ENCODE measurements at places on chromosomes 11 and 22.

GRCh38 chr11:60305906-60306619, 21.0 kb upstream of the MS4A6E start:
- no peak for DNase-seq

GRCh38 chr11:9692691-9693090, 28.8 kb downstream of the SWAP70 start:
- no peak for DNase-seq

DNA sequence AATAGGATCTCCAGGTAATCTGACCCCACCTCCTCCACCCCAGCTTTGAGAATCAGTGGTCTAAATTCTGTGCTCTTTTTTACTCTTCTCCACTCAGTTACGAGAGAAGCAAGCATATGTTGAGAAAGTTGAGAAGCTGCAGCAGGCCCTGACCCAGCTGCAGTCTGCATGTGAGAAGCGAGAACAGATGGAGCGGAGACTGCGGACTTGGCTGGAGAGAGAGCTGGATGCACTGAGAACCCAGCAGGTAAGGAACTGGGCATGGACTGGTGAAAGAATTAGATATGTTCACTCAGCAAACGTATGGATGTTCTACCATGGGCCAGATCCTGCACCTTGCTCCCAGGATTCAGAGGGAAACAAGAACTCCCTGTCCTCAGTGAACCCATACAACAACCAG, 85.7 kb downstream of the AMOTL1 start:
- no peak for DNase-seq

DNA sequence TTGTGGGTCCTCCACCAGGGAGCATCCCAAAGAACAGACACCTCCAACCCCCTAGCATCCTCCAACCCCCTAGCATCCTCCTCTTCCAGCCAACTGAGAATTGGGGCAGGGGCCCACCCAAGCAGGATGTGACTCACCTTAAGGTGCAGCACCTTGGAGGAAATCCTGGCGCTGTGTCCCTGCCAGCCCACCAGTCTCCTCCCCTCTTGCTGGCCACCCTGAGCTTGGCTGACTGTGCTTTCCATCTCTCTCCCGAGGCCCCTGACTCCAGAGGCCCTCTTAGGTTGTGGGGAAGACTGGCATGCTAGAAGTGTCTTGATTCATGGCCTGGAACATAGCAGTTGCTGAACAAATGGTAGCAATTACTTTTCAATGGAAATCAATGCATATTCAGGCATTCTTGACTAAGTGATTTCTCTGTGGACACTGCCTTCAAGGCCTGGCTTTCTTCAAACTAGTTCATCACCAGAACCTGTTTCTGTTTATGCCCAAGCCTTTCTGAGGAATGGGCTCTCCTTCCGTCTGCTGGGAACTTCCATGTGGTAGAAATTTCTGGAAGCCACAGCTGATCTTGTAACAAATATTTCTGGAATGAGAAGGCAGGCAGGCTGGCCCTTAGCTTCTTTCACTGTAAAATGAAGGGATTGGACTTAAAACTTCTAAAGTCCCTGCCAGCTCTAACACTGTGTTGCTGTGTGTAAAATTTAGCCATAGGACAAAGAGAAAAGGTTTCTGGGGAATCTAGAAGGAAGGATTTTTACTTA, 60.5 kb downstream of the CEP164 start:
- no peak for DNase-seq

- DNase-seq, result no peak
These were observed 14.7 kb downstream of the IGLL1 start for GRCh38 chr22:23565305-23565914.

GRCh38 chr11:112723676-112724495, 237.3 kb upstream of the NCAM1 start:
- no peak for DNase-seq

GRCh38 chr11:102007567-102008437, 39.4 kb upstream of the CFAP300 start:
- no peak for DNase-seq

DNA sequence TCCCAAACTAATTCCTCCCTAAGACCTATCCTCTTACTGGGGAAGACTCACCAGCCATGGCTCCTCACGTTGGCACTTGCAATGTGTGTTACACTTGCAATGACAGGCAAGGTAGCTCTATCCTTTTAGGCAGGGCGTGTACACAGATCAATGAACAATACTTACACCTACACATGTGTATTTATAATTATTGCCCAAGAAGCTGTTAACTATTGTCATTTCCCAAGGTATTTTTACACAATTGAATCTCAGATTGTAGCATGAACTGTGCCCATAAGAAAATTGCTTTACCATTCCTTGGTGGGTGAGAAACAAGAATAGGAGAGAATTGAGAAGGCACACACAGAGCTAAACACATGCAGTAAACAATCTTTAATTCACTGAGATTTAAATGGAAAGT, at the start of gene CARD18:
CARD18 (minus strand) TSS at position 101 of the 400 bp plus-strand sequence; CDS start at position 58, 43 bp downstream.
- DNase-seq, result no peak

GRCh38 chr11:65899356-65900124, 648 bp downstream of the FOSL1 start:
- no peak for DNase-seq

- DNase-seq, result no peak
These were observed 122.7 kb downstream of the FCHSD2 start for GRCh38 chr11:73019449-73019848.

DNA sequence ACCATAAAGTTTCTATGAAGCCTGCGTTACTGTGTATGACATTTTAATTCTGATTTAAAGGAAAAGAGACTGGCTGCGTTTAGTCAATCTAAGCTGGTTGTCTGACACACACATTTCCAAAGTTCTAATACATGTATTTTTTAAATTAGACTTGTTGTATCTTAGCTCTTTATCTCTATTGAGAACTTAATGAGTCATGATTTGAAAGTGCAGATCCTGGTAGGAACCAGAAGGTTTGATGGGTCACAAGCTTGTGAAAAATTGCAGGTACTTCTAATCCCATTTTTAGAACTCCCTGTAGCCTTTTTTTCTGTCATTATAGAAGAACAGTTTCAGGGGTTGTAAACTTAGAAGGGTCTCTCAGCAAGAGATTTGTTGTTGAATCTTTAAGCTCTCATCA, 210.3 kb downstream of the DDX10 start:
- DNase-seq, result no peak

DNA sequence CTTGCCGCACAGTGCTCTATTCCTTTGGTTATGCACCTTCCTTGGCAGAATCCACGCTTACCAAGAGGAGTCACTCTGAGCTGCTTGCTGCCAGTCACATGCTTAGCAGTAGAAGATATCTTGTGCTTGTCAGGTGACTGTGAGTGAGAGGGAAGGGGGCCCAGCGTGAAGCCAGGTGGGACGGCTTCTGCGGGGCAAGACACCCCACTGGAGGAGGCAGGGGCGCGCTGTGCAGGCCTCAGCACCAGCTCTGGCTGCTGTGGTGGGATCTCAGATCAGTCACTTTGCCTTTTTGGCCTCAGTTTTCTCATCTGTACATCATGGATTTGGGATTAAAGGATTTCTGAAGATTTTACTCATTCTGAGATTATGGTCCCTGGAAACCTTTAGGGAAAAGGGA, 63.9 kb upstream of the B3GAT1 start:
- no peak for DNase-seq

DNA sequence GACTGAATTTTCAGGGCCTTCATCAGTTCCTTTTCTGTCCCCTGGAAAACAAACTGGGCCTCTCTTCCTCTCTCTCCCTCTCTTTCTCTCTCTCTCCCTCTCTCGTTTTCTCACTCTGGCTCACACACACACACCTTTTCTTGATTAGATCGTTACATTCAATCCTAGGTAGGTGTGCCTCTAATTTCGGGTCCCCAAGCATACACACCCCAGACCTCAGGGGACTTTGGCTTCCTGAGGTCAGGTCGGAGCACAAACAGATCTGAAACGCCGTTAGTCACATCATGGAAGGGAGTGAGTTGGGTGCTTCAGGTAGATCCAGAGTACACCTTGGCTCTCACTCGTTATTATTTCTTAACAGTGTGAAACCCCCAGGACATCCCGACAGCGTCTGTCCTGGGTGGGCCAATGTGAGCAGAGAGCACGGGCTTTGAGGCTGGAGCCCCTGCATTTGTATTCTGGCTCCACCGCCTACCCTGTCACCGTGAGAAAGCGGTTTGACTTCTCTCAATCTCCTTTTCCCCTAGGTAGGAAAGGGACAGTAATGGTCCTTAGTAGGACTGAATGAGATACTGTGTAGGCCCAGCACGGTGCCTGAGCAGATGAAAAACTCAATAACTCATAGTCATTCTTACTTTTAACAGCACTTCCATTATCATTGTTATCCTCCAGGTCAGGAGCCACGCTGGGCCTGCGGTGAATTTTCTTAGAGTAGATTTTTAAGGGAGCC, 37.3 kb upstream of the POU2AF1 start:
- no peak for DNase-seq

- no peak for DNase-seq
These were observed 76.4 kb downstream of the KCNQ1 start for GRCh38 chr11:2521081-2521732.

GRCh38 chr22:46219636-46220035, 30.5 kb downstream of the CDPF1 start:
- no peak for DNase-seq

DNA sequence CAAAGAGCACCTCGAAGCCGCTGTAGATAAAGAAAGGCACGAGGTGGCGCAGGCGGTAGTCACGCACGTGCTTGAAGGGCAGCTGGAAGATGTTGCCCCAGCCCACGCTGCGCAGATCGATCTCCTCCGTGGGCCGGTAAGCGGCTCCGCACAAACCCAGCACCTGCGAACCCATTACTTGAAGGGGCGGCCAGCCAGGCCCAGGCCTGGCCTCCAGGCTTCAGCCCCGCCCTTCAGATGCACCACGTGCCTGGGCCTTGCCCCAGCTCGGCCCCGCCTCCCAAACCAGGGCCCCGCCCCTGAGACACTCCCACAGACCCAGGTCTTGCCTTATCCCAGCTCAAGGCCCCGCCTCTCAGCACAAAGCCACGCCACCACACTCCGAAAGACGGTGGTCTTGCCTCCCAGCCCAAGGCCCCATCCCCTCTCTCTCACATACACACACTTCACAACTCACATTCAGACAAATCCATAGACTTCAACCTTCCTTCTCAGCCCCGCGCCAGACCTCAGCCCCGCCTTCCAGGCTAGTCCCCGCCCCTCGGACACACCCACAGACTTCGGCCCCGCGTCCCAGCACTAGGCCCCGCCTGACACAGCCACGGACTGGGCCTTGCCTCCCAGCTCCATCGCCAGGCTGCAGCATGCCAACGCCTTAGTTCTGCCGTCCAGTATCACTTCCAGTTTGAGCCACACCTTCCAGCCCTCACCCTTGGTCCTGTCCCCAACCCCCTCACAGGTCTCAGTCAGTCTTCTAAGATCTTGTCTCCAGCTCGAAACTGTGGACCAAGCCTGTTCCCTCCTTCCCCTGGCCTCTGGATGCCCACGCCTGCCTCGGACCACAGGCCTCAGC, 7.0 kb downstream of the UNC93B1 start:
- DNase-seq, result no peak

- no peak for DNase-seq
These were observed 12.9 kb downstream of the TMEM132A start for GRCh38 chr11:60937144-60937527.

- DNase-seq, result no peak
These were observed 98.5 kb upstream of the RRM1 start for GRCh38 chr11:3995949-3996554.

DNA sequence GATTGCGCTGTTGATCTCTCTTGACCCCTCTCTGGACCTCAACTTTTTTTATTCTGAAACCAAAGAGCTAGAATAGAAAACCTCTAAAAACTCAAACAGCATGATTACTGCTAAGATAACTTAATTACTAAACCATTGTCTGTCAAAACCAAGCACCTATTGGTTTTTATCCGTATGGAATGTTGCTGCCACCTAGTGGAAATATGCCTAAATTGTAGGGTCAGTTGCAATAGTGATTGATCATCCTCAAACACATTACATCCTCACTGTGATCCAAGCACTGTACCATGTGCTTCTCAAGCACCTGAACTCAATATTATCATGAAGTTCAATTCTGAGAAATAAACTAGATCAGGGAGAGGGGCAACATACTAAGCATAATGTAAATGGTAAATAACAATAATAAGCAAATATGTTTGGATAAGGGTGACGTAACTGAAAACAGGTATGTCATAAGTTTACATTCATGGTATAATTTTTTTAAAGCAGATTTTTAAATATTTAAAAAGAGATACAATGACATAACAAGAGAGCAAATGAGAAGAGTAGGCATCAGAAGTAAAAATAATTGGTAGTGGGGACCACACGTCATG, 3.8 kb upstream of the OR5A2 start:
- DNase-seq, result no peak

- no peak for DNase-seq
These were observed 962.3 kb upstream of the RAG2 start for GRCh38 chr11:37560346-37560745.

- no peak for DNase-seq
These were observed 19.2 kb upstream of the DGCR8 start for GRCh38 chr22:20060700-20061480.

DNA sequence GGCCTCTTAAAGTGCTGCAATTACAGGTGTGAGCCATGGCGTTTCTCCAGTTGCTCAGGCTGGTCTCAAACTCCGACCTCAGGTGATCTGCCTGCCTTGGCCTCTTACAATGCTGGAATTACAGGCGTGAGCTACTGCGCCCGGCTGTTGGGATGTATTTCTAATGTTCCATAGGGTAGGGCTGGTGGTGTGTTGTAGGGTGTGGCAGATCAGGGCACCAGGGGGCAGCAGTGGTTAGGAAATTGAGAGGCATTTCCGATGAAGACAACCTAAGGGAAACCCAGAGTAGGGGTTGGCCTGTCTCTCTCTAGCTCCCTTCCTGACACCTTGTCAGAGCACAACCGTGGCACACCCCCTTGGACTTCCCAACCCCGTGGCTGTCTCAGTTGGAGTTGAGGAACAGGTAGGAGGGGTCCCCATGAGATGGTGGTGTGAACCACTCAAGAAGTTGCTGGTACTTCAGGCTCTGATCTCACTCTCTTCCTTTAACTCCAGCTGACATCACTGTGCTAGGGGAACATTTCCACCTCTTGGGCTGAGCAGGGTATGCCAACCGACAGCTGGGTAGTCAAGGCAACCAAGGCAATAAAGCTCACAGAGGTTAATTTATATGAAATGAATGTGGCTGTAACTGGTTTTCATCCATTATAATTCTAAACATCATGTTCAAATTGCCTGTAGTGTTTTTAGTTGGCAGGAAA, 33.0 kb downstream of the YWHAH start:
- no peak for DNase-seq

DNA sequence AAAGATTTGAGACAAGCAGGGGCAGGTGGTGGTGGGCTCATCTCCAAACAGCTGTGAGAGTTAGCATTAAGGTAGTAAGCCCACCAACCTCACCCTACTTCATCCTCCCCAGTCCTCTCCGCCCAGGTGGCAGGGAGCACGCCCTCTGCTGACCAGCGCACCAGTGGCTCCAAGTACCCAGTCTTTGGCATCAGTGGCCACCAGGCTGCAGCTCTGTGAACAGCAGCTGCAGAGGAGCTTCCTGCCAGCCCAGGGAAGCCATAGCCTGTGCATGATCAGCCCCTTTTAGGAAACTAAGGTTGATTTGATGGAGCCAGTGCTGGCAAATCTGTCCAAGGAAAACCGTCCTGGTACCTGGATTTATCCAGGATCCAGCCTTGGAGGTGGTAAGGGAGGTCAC, 21.7 kb downstream of the CAVIN3 start:
- DNase-seq, result no peak

- DNase-seq, result no peak
These were observed 108.0 kb downstream of the CCDC81 start for GRCh38 chr11:86482692-86483091.
